ENCODE measurements at places on chromosomes 6 and 20. TPM values are rescaled to one million over a fixed set of nuclear protein-coding genes. Genes with fewer than 3 reads are reported as not detected.

DNA sequence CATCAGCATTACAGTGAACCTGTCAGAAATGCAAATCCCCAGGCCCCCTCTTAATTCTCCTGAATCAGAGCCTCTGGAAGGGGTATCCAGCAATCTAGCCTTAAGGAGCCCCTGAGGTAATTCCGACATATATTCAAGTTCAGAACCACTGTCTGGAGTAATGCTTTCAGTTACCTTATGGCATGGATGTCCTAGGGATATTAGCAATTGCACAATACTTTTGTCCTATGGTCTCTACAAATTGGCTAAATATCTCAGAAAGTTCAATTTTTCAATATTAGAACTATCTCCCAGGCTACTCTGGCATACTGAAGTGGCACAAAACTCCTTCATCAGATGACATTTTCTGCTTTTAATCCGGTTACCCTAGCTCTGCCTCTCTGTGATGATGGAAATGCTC, 6.4 kb downstream of the NSFL1C start:
- DNase-seq = no peak

DNA sequence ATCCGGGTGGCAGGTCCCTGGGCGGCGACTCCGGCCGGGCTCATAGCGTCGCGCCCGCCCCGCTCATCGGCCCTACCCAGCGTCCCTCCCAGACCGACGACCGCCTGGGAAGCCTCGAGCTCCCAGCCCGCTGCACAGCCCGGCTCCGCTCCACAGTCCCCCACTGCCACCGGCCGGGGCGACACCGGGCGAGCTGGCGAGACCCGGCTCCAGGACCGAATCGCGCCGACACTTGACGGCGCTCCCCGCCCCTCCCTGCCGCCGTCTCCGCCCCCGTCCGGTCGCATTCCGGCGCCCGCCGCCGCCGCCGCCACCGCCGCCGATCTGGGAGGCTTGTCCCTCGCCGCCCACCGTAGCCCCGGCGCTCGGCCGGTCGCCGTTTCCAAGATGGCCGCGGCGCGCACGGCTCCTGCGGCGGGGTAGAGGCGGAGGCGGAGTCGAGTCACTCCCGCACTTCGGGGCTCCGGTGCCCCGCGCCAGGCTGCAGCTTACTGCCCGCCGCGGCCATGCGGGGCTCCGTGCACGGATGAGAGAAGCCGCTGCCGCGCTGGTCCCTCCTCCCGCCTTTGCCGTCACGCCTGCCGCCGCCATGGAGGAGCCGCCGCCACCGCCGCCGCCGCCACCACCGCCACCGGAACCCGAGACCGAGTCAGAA, at the start of gene MAP3K4:
Gene MAP3K4, plus strand, starts transcription at position 364 of the 655 bp plus-strand sequence. Its CDS starts 163 bp downstream, at position 527.
- DNase-seq = peak; percentile 85

The NKX2-4 gene
- not detected for polyA plus RNA-seq

DNA sequence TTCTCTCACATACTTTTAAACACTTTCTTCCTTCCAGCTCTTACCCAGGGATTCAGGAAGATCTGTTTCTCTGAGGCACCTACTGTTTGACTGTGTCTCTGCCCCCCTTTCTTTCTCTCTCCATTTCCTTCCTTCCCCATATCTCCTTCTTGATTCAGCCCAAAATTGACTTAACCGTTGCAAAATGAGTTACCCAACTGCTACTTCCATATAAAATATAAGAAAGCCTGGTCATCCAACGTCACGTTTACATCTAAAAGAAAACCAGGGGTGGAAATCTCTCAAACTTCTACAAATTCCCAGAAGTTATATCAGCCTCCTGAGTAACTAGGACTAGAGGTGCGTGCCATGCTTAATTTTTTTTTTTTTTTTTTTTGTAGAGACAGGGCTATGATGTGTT, 95.2 kb upstream of the INSM1 start:
- DNase-seq = no peak

The ZSCAN23 gene
- polyA plus RNA-seq = 12.3 TPM

DNA sequence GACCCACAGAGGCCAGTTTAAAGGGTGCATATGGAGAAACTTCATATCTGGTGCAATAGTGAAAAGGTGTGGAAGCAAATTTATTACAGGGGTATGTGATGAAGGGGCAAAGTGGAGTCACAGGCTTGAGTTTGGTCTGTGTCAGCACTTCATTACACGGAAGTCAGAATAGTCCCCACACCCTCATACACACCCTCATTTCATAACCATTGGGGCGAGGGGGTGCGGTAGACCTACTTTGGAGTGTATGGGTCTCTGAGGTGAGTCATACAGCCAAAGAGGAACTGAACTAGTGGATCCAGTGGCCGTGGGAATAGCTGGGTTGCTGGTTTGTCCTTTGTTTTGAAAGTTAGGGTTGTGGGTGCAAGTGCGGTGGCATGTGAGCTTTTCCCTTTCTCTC, 3.3 kb downstream of the TM9SF4 start:
- DNase-seq = no peak

GRCh38 chr6:9405825-9406224, 970.5 kb upstream of the SLC35B3 start:
- no peak for DNase-seq

The ANKRD66 gene
- polyA plus RNA-seq = not detected

- no peak for DNase-seq
These were observed 25.4 kb upstream of the CNKSR3 start for GRCh38 chr6:154535851-154536250.

The MAP7 gene
- 39.1 TPM for polyA plus RNA-seq

DNA sequence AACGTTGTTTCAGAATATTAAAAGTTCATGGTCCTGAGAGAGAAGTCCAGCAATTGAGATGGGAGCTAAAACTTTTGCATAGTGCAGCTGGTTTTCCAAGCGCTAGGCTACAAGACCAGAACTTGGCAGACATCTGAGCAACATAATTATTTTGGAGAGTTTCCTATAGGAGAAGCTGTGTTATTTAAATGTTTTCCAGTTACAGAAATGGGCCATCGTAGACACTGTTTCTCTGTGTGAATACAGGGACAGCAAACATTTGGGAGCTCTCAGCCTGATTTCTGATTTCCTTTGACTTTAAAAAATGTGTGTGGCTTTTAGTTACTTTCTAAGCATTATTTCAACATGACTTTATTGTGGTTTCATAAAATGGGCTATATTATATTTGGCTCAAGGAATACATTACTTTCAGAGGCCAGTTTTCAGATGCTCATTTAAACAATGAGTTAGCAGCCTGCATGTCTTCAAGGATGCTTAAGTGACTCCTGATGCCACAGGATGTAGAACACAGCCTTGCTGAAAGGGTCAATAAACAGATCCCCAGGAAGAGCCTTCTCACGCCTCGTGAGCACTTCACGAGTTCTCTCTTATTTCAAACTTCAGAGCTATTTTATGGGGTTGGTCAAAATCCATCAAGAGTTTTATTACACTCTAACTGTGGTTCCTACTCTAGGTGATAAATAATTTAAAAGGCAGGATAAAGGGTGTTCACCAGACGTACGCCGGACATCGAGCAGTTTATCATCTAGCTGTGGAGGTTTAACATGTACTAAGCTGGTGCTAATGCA, 193.8 kb downstream of the SMOC2 start:
- peak; percentile 82 for DNase-seq

The SIGLEC1 gene
- 0.96 TPM for polyA plus RNA-seq

- no peak for DNase-seq
These were observed 100.9 kb upstream of the PMEPA1 start for GRCh38 chr20:57810511-57811373.

The SULF2 gene
- 67.5 TPM for polyA plus RNA-seq

GRCh38 chr6:23343610-23344306, 774.4 kb downstream of the HDGFL1 start:
- DNase-seq = no peak

DNA sequence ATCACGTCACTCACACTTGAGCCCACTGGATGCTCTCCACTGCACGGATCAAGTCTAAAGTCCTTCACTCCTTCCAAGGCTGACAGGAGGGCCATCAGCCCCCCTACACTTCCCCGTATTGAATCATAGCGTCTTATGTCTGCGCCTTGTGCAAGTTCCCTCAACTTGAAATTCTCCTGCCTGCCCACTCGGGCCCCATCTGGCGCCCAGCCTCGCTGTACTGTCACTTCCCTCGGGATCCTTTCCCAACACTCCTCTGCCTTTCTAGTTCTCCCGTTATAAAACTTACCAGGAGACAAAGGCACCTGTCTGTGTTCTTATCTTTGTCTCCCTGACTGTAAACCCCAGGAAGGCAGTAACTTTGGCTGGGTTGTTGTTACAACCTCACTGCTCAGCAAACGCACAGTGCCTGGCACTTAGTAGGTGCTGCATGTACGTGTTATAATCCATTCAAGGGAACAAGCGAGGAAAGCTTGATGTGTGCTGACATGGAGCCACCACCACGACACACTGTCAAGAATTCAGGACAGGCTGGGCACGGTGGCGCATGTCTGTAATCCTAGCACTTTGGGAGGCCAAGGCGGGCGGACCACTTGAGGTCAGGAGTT, 33.8 kb upstream of the ZFAND3 start:
- DNase-seq = no peak

DNA sequence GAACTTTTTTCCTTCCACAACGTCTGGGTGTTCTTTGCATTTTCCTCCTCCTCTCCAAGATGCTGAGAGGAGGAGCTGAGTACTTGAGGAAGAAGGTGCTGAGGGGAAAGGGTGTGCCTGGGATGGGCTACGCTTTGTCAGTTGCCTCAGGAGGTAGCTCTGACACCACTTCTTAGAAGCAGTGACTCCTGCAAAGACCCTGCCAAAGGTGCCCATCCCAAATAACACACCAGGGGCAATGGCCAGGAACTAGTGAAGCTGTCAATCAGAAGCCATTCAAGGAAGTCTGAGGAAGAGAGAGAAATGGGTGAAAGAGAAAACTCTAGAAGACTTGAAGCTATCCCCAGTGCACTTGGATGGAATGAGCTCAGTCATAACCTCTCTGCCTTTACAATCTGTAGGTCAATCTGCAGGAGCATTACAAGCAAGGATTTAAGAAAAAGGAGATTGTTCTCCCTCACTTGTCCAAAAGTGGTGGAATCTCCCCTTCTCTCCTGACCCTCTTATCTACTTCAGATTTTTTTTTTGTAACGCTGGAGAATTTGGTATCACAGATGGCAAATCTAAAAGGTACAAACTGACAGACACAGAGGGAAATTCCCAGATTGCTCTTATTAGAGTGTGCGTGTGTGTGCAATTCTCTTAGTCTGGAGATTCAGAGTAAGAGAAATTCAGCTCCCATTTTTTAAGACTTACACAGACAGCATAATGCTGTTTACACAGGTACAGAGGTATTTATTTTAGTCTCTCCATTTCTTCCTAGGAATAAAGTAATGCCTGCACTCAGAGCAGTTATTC, 242.6 kb downstream of the GMPR start:
- DNase-seq = no peak

DNA sequence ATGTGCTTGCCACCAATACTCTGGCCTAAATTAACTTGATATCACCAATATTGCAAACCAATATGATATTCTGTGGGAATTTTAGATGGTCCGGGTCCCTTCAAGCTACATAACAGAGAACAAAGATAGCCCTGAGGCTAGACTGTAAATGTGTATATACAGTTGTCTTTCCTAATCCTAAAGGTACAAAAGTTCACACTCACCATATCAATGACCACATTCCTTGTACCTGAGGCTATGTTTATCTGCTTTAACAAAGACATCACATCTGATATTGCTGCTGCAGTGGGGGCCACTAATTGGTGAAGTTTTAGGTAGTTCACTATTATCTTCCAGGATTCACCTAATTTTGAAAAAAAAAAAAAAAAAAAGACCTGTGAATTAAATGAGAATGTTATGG, 38.6 kb upstream of the VGLL2 start:
- DNase-seq = no peak
